Cerebellar nuclear complex (tissue), 1 donor: ENCODE measurements at places on chromosomes 13 and 19.

DNA sequence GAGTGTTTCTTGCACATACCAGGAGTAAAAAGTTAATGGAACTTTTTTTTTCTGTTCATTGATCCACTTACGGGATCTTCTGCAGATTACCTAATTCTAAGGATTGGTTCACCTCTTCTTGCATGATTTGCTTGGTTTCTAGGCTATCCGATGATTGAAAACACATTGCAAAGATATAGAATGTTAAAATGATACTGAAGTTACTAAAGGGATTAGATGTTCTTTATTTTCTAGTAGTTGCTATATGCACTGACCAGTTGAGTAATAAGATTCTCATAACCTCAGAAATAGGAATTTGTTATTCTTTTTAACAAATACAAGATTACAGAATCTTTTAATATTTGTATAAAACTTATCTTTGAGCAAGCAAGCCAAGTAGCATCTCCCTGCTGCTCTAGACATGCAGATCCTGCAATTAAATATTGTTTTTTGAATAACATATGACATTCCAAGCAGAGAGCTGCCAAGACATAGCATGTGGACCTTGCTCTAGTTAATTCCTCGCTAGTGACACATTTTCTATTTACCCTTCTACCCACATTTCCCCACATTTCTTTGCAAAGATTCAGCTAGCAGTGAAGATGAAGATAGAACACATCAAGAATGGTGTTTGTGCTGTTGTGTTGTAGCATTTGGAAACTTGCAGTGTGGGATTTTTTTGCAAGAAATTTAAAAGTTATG lies 51.7 kb upstream of the RNF113B start:
- DNase-seq: no peak

DNA sequence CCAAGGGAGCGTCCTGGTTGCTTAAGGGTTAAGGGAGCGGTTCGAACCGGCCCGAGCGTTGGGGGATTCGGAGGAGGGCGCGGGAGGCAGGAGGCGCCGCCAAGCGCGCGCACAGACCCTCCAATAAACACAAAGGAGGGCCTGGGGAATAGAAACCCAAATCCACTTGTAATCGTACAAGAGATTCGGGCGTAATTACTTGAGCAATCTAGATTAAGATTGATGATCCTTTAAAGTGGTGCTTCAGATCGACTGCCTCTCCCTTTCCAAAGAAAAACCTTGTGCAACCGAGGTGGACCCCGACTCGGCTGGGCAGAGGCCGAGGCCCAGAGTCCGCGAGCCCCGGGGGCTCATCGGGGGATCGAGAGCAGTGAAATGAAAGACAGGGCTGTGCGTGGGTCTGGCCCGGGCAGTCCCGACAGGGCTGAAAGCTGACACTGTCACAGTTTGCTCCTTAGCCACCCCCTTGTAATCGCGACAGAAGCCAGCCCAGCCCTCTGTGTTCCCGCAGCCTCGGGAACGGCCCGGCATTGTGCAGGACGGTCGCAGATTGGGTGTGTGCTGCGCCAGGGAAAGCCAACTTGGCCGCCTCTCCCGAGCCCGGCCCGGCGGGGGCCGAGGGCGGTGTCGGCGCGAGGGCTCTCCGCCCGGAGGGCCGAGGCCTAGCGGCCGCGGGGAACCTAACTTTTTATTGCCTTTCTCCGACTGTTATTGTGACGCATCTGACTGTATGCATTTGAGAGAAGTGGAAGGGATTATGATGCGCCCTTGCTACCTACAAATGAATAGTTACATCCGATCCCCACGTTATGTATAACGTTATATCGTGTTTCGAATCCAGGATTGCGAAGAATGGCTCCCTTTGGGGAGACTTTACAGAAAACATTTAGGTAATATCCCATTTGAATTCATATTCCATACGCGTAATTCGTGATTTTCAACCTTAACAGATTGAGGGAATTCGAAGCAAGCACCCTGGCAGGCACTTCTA lies 5.5 kb downstream of the MAB21L1 start:
- DNase-seq: no peak

GRCh38 chr13:90187478-90188350 lies 1159.8 kb upstream of the MIR17HG start:
- no peak for DNase-seq

DNA sequence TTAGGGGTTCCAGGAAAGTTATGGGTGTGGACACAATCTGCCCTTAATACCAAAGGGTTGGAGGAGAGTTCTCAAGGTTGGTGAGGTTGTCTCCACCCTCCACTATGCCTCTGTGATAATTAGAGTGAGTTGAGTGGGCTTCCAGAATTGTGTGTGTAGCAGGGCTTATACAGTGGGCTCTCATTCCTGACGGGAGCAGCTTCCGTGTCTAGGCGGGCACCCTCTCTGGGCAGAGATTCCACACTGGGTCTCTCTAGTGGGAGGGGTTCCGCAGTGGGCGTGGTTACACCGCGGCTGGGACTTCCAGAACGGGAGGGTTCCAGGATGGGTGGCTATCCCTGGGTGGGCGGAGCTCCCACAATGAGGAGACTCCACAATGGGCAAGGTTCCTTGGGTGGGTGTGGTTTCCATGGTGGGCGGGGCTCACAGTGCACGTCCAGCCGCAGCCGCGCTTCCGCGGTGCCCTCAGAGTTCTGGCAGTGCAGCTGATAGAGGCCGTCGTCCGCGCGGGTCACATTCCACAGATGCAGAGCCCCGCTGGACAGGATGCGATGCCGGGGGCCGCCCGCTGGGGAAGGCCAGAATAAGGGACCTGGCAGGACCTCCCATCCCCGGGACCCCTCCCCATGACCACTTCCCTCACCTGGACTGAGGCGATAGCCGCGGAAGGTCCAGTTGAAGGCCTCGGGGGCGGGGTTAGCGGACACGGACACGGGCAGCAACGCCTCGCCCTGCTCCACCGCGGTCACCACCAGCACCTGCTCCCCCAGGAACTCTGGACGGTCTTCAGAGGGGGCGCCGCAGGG lies 8.4 kb downstream of the NPHS1 start:
- DNase-seq: no peak

DNA sequence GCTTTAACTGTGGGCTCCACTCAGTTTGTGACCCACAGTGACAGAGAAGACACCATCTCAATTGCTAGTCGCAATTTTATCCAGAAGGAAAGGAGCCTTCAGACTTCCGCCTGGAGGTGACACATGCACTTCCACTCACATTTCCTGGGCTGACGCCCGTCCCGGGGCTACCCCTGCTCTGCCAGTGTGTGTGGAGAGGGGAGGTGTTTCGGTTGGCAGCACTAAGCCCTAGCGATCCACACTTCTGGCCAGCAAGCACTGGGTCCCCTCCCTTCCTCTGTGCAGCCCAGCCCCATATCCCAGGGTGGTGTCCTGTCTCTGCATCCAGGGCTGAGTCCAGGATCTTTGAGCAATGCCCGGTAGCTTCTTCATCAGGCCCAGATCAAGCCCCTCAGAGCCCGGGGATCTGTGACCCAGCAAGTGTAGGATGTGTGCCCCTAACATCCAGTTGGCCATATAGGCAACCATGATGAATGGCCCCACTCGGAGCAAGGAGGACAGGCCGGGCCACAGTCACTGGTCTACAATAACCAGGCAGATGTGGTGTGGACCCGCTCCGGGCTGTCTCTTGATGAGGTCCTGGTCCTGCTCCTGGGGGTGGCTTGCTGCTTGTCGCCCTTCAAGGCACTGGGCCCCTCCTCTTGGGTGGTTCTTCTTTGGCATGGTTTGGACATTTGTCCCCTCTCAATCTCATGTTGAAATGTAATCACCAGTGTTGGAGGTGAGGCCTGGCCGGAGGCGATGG lies 141.9 kb upstream of the SPACA7 start:
- no peak for DNase-seq

- DNase-seq: no peak
Measured at GRCh38 chr19:10681658-10682057, 19.6 kb upstream of the QTRT1 start.

GRCh38 chr13:21675095-21675991 lies 4.5 kb downstream of the FGF9 start:
- DNase-seq: no peak

- no peak for DNase-seq
Measured at GRCh38 chr13:41345914-41346589, 35.0 kb downstream of the NAA16 start.

- no peak for DNase-seq
Measured at GRCh38 chr13:21619633-21620220, 15.8 kb upstream of the MICU2 start.

- no peak for DNase-seq
Measured at GRCh38 chr19:38924388-38924787, 6.2 kb downstream of the SARS2 start.

DNA sequence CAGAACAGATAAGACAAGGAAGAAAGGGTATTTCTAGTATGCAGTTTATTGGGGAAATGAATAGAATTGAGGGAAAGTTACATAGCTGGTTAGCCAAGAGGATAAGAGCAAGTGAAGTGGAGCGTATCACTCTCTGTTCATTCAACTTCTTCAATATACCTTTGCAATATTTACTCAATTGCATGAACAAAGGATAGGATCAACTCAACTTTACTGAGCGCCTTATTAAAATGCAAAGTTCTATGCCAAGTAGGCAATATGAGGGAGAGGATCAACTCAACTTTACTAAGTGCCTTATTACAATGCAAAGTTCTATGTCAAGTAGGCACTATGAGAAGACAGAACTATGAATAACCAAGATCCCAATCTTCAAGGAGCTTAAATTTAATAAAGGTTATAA lies 43.9 kb downstream of the ZC3H13 start:
- DNase-seq: no peak

DNA sequence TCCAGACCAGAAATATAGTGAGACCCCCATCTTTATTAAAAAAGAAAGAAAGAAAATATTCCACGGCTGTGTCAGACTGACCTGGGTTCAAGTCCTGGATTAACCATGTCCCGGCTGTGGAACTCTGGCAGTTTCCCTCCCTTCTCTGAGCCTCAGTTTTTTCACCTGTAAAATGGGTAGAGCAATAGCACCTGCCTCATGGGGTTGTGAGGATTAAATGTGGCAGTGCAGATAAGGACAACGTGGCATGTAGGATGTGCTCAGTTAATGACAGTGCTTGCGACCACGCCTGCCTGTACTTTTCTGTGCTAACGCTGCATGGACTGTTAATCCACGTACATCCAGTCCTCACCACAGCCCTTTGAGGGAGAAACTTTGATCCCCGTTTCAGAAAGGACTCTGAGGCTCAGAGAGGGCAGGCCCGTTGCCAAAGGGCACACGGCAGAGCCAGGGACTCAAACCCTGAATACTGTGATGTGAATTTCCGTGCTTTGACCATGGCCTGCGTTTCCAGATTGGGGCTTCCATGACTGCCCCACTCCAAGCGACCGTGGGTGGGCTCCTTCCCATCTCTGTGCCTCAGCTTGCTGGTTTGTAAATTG lies 16.1 kb downstream of the SBK2 start:
- no peak for DNase-seq

DNA sequence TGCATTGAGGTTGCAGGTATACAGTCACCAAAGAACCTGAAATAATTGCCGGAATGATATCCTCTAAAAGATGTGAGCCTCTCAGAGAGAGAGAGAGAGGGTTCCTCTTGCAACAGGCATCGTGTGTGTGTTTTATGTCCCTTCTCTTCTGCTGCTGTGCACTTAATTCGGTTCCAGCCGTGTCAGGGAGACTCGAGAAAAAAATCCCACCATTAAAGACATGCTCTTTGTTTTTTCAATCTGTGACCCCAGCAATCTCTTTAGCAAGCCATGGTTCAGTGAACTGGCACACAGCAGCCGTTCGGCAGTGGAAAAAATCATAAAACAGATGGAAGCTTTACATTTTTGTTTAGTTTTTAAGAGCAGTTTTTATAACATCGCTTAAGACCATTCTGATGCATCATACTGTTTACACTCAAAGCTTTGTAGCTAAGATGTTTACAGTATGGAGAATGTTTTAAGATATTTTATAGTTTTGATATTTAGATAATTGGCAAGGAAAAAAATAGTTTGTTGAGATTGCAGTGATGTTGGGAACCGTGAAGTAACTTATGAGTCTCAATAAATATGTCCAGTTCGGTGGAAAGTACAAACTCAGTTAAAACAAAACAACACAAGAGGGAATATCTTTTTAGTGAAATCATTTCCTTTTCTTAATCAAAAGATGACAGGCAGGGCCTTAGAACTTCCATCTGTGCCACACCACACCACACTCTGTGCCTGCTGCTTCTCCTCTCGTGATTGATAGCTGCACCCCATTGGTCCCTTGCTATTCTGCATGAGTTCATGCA lies 31.2 kb upstream of the ZNF536 start:
- DNase-seq: peak; percentile 17

DNA sequence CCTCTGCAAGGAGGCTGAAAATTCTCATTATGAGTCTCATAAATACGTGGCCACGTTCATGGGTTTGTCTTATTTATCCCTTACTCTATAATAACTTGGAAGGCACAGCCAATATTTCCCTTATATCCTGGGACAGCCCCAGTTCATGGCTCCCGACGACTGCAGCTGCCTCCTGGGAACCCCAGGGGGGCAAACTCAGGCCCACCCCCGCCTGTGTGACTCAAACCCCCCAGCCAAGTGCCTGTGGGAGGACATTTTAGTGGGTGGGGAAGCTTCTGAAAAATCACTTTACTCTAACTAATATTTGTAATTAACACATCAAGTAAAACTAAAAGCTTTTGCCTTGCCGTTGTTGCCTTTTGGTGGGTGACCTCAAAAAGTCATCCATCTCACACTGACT lies 14.3 kb downstream of the RASA3 start:
- DNase-seq: no peak

DNA sequence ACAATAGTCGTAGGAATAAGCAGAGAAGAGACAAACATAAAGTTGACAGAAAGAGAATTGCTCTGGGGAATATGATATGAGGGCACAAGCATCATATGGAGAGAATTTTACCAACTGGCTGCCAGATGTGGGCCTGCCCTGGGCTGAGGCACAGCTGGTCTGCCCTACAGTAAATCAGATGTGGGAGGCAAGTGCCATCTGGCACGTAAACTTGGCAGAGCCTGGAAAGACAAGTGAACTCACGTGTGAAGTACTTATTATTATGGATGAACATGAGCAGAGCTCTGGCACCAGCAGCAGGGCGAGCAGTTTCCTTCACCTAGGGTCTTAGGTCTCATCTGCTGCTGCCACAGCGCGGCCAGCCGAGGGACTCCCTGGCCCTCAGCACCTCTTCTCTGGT lies 20.6 kb downstream of the PCDH8 start:
- DNase-seq: no peak

DNA sequence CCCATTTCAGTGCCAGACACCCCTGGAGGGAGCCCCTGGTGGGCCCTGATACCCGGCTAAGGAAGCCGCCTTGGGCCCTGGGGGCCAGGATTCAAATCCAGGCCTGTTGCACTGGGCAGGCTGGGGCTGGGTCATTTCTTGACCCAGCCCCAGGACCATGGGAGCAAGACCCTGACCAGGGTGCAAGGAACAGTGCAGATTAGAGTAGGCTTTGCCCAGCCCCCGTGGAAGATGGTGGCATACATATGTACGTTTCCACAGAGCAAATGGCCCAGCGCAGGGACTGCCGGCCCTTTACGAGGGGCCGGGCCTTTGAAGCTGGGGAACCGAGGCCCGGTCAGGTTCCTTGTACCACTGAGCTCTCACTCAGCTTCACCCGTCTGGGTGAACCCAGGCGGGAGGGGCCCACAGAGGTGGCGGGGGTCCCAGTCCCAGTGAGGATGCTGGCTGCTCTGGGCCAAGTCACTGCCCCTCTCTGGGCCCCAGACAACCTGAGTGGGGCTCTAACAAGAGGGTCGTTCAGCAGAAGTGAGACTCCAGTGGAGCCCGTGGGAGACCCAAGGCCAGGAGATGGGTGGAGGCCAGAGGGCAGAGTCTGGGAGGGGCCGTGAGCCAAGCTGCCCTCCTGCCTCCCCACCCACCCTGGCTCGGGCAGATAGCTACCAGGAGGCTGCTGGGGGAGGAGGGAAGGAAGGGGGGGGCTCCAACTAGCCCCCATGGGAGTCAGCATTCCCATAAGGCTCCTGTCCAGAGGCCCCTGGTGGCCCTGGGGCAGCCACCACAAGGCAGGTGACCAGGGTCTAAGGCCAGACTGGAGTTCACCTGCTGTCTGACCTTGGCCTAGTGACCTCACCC lies 2.7 kb downstream of the MKNK2 start:
- no peak for DNase-seq
